ENCODE measurements at places on chromosomes 11 and 22.
A peak's percentile ranks its signal among the peaks of the same experiment; 100 is the strongest.

DNA sequence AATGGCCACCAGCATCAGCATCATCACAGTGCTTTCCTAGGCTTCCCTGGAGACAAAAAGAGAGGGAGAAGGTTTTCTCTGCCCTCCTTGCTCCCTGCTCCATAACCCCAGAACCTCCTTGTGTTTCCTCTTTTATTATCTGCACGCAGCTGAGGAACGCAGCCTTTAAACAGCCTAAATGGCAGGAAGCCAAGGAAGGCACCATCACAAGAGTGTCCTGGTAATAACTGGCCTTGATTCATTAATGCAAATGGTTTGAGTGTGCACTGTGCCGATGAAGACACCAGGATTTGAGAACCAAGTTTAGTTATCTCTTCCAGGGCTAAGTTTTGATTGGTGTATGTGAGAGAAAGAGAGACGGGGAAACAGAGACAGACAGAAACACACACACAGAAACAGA, 29.4 kb upstream of the DRD2 start:
- DNase-seq: no peak

DNA sequence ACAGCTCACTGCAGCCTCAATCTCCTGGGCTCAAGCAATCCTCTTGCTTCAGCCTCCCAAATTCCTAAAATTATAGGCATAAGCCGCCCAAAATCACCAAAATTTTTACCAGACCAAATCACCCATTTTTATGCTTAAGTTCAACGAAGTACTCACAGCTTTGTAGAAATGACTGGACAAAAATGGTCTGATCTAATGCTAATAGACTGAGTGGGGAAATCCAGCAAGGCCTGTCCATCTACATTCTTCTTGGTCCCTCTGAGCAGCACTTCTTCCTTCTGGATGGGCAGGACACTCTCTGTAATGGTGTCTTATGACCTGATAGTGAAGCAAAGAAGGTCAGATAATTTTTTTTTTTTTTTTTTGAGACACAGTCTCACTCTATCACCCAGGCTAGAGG, 18.7 kb upstream of the OR6X1 start:
- DNase-seq: no peak

DNA sequence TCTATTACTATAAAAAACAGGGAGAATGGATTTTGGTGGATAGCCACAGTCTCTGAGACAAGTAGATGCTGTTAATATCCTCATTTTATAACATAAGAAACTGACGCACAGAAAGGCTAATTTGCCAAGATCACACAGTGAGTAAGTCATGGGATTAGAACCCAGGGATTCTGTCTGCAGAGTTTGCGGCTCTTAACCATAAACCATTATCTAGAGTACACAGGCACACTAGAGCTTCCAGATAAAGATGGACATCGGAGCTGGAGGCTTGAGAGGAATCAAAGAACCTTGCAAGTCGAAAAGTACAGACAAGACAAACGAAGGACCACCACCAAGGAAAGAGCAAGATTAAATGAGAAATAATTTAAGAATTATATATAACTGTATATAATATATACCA, 11.3 kb downstream of the LGALS12 start:
- no peak for DNase-seq

DNA sequence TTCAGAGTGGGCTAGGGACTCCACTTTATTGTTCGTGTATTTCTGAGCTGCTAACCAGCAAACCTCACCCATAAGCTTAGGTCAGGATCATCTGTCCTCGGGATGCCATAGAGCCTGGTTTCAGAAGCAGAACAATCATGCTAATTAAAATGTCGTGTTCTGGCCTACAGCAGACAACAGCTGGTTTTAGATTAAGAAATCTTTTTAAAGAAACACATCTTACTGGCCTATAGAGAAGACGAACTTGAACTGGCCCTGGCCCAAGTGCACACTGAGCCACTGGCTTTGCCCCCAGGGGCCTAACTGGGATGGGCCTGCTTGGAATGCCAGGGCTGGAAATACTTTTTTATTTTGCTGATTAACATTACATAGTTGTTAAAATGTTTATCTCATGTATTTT, 63.2 kb downstream of the ALX4 start:
- no peak for DNase-seq

DNA sequence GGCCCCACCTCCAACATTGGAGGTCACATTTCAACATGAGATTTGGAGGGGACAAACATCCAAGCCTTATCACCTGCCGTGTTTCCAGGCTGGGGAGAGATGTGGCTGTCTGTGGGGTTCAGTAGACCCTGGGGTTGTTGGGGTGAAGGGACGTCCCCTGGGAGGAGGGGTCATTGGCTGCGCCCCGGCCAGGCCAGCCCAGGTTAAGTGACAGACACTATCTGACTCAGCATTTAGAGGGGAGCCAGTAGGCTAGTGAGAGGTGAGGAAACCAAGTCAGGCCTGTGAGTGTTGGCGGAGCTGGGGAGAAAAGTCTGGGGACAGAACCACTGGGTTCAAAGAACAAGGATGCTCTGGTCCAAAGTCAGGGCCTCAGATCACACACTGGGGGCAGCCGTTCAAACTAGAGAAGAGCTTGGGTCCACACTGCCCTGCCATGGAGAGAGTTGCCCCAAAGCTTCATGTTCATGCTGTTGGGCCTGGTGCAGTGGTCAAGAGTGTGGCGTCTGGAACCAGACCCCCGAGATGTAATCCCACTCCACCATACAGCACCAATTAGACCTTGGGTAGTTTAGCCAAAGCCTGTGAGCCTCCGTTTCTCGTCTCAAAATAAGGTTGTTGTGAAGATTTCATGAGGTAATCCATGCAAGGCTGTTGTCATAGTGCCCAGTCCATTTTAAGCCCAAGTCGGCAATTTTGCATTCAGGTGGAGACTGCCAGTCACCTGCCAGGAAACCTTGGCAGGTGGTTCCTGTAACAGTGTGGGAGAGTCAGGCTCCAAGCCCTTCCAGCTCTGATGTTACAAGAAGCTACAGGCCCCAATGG, 1289.6 kb downstream of the TBC1D22A start:
- DNase-seq: no peak

DNA sequence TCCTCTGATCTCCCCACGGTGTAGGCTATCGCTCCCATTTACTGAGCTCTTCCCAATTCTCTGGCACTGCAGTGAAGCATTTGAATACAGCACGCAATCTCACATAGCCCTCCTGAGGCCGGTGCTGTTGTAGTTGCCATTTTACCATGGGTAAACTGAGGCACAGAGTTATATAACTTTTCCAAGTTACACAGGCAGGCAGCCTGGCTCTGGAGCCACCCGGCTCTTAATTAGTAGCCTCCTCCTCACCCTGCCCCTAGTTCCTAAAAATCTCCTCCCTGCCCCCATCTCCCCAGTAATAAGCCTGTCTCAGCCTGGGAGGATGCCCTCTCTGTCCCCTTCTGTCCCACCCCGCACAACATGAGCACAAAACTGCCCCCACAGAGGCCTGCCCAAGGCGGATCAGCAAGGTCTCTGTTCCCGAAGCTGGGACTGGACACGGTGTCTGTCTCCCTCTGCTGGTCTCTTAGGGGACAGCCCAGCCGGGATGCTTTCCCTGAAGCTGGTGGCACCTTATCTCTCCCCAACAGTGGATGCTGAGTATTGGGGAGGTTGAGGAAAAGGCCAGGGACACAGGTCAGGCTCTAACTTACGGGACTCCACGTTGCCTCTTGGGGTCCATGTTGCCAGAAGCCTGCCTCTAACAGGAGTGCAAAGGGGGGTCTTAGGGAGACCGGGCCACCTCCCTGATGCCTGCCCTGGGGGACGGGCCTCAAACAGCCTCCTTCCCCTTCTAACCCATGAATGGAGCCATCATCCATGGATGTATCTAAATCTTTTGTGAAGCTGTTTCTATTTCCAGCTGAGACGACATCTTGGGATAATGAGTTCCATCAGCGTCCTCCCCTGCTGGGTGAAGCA, 9.1 kb upstream of the CLCF1 start:
- DNase-seq: peak; percentile 68

DNA sequence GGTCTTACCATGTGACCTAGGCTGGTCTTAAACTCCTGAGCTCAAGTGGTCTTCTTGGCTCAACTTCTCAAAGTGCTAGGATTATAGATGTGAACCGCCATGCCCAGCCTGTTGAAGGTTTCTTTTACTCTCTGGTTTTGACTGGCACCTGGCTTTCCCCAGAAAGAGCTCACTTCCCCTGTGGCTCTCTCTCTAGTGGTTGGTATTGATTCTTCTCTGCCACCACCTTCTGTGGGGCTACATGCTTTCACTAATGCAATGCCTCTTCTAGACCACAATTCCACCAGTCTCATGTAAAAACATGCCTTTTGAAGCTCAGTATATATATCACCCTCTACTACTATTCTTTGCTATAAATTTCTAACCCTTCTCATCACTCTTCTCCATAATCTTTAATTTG, 67.2 kb downstream of the CCDC83 start:
- DNase-seq: no peak

DNA sequence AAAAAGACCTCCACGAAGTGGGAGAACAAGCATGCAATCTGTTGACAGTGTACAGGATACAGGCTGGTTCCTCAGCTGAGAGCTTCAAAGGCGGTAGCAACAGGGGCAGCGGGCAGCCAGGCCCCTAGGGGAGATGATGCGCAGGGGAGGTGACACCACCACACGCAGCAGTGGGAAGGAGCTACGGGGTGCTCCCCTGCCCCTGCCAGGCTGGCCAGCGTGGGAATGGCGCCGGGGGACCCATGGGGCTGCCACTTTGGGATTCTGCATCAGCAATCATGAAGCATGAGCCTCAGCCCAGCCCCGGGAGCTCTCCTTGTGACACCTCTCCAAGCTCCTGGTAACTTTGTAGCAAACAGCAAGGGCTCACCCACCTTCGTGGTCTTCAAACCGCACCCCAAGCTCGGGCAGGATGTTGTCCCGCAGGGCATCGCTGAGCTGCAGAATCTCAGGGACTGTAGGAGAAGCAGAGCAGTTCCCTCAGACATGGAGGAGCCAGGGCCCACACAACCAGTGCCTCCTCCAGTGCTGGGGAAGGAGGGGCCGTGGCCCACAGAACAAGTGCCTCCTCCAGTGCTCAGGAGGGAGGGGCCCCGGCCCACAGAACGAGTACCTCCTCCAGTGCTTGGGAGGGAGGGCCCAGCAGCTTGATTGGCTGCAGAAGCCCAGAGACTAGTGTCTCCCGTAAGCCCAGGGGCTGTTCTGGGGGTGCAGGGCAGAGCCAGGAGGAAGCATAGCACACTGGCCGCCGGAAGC, 14.6 kb upstream of the NAP1L4 start:
- peak; percentile 24 for DNase-seq

GRCh38 chr11:3346587-3346986, 32.4 kb downstream of the ZNF195 start:
- no peak for DNase-seq

GRCh38 chr11:95144313-95145235, 54.9 kb downstream of the ENDOD1 start:
- no peak for DNase-seq

- no peak for DNase-seq
Measured at GRCh38 chr11:41999066-41999465, 539.6 kb upstream of the LRRC4C start.

GRCh38 chr11:10307400-10308200, 2.7 kb downstream of the ADM start:
- DNase-seq: peak; percentile 75

DNA sequence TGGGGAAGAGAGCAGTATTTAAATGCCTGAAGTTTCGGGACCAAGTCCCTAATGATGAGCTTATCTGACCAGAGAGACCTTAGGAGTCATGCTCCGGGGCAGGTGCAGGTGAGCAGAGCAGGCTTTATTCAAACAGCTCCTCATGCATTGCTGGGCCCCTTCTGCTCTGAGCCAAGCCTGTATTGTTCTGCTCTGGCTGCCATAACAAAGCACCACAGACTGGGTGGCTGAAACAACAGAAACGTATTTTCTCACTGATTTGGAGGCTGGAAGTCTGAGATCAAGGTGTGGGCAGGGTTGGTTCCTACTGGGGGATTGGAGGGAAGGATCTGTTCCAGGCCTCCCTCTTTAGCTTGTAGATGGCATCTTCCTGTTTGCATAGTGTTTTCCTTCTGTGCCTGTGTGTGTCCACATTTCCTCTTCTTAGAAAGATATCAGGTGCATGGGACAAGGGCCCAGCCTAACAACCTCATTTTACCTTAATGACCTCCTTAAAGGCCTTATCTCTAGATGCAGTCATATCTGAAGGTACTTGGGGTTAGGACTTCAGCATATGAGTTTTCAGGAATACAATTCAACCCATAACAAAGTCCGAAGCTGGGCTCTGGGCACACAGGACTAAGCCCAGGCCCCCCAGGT, 97.1 kb upstream of the PARVA start:
- no peak for DNase-seq

Measured in activated CD8-positive, alpha-beta memory T cell treated with anti-CD3 and anti-CD28 coated beads for 4 hours (primary cell).